ENCODE measurements at places on chromosomes 3 and 15.

DNA sequence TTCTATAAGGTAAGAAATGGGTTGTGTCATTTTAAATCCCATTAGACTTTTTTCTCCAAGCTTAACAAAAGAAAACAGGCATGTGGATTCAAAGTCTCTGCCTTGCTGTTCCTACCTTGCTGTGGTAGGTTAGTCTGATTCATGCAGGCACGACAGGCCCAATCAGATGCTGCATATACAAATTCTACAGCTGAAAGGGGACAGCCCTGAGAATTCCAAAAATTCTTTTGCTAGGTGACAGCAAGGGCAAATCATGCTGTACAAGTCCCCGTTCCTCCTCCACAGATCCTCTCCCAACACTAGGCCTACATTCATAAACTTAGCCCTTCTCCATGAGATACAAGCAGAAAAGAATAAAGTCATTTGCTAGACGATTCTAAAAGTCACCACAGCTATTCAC, 161.2 kb upstream of the THBS1 start:
- DNase-seq = no peak

DNA sequence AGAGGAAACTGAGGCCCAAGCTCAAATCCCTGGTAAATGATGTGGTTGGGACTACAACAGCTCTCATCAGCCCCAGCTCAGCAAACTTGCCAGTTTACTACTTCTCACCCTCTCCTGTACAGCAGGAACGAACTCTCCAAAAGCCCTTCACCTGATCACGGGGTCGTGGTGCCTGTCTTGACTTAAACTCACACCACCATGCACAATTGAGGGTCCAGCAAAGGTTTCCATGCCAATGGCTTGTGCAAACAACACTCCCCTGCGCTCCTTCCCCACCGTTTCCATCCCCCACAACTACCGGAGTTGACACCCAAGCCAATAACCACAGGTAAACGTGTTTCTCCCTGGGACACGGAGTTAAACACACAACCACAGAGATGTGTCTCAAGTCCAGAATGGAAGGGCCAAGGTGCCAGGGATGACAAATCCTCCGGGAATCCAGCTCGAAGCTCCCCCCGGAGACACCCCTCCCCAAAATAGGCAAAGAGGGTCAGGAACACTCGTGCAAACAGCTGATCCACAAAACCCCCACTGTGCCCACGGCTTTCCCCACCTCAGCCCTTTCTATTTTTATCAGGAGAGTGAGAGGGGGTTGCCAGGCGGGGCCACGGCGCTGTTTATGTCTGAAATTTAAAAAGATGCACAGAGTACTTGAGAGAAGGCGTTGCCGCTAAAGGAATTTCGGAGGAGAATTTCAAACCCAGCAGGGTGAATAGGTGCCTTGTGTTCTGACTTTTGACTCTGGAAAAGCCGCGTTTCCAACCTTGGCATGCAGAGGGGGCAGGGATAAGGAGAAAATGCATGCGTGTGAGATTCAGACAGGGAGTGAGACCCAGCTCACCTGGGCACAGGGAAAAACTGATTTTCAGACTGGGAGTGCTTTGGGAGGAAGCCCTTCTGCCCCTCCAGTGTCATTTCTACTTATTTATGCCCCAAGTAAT, 10.6 kb upstream of the ACAN start:
- no peak for DNase-seq

GRCh38 chr3:24867783-24868182, 373.1 kb upstream of the THRB start:
- DNase-seq = no peak

- DNase-seq = no peak
Observed at GRCh38 chr3:151265866-151266265, 12.5 kb downstream of the P2RY14 start.

DNA sequence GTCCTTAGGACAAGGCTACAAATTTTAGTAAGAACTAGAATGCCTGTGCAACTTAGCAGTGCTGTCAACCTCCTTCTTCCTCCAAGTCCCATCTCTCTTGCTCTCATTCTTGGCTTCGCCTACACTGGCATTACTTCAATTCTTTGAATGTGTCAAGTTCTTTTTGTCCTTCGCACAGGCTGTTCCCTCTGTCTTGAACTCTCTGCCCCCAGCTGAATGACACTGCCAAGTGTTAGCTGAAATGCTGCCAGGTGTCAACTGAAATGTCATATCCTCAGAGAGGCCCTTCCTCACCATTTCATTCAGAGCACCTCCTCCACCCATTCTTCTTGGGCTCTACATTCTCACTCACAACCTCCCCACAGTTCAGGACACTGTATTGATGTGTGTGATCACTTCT, 48.8 kb upstream of the PSMD6 start:
- DNase-seq = no peak

Measured in hematopoietic multipotent progenitor cell treated with erythropoietin and hydrocortisone succinate and interleukin-3 and kit ligand, for 15 days (in vitro differentiated cells).